ENCODE measurements at places on chromosomes 13 and 19.

GRCh38 chr13:76745261-76746200 is 140.7 kb downstream of the KCTD12 start:
- peak; percentile 16 for DNase-seq

GRCh38 chr19:44551850-44552249 is 22.4 kb upstream of the CEACAM20 start:
- no peak for DNase-seq

- DNase-seq, result no peak
Observed at GRCh38 chr19:11079999-11080398, 9.3 kb upstream of the LDLR start.

DNA sequence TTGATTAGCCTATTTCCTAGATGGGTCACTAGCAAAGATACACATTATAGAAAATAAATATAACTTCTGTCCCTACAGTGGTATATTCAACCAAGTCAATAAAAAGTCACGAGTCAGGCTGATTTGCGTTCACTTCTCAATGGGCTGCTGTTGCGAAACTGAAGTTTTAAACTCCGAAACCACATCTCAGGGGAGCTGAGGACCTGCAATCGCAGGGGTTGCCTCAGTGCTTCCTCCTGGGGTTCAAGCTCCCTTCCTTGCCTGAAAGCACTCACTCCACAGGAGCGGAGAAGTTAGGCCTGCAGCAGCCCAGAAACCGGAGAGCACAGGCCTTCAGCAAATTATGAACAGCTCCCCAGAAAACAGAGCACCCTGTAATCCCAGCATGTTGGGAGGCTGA is 39.6 kb downstream of the RAB20 start:
- no peak for DNase-seq

GRCh38 chr19:38793177-38793576 is 4.2 kb downstream of the LGALS7B start:
- no peak for DNase-seq

GRCh38 chr13:75670496-75670895 is 34.4 kb downstream of the LMO7 start:
- no peak for DNase-seq

- DNase-seq, result no peak
Observed at GRCh38 chr13:34749046-34749445, 193.0 kb upstream of the NBEA start.

- DNase-seq, result no peak
Observed at GRCh38 chr13:65985612-65986011, 1244.5 kb downstream of the PCDH9 start.

GRCh38 chr13:71474936-71475335 is 392.1 kb downstream of the DACH1 start:
- no peak for DNase-seq

DNA sequence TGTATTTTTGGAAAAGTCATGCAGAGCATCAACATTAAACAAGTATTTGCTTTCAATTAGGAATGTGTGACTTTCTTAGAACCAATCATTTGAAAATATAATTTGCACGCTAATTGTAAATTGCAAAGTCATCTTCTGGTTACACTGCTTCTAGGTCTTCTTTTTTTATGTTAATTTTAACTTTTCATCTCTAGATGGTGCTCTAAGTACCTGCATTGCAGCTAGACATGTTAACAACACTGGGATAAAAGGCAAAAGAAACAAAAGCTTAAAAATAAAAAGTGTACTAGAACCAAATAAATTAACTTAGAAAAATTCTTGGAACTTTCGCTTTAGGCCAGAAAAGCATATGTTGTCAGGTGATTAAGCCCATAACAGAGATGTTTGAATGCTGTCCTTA is 2758.2 kb downstream of the PCDH9 start:
- DNase-seq, result peak; percentile 36

- peak; percentile 48 for DNase-seq
Observed at GRCh38 chr13:21987793-21988192, 316.9 kb downstream of the FGF9 start.

GRCh38 chr13:106477303-106477702 is 58.2 kb downstream of the EFNB2 start:
- DNase-seq, result no peak

GRCh38 chr19:40691421-40692211 is 1.2 kb upstream of the NUMBL start:
- DNase-seq, result peak; percentile 64

- no peak for DNase-seq
Observed at GRCh38 chr19:33239223-33239975, 13.7 kb upstream of the SLC7A10 start.

DNA sequence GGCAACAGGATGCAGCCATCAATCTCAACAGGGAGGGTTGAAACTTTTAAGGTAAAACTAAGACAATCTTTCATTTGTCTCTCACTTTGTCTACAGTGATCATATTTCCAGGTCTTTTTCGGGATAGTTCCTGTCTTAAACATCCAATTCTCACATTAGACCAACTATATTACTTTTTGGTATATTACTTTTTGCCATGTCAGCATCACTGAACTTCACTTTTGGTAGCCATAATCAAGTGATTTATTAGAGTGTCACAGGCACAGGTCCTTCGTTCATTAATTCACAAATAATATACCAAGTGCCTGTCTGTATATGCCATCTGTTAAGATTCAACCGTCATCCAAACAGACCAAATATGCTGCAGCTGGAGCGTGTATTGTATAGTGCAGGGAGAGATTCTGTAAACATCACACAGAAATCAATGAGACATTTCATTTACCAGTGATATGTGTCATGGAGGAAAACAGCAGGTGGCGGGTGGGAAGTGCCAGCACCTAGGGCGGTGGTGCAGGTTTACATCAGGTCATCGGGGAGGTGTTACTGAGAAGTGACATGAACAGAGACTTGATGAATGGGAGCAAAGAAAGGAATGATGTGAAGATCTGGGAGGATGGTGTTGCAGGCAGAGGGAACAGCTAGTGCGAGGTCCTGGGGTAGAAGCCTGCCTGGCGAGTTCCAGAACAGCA is 24.9 kb downstream of the ARHGEF7 start:
- DNase-seq, result no peak

- DNase-seq, result no peak
Observed at GRCh38 chr13:78881054-78881453, 222.1 kb upstream of the OBI1 start.

DNA sequence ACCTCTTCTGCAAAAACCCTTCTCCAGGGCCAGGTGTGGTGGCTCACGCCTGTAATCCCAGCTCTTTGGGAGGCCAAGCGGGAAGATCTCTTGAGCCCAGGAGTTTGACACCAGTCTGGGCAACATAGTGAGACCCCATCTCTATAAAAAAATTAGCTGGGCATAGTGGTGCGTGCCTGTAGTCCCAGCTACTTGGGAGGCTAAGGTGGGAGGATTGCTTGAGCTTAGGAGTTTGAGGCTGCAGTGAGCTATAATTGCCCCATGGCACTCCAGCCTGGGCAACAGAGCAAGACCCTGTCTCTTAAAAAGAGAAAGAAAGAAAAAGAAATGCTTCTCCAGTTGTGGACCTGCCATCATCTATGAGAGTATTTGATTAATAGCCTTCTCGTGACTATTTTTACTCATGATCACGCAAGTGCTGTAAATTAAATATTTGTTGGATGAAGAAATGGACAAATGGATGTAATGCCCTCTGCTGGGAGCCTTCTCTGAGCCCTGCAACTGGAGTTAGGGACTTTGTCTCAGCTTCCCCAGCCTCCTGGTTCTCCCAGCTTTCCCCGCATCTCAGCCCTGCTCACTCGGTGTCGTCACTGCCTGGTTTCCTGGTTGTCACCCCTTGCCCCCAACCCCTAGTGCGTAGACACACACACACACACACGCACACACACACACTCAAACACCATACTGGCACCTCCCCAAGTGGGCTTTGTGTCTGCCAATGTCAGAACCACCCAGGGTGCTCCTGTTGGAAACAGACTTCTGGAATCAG is 12.2 kb downstream of the WIZ start:
- no peak for DNase-seq

DNA sequence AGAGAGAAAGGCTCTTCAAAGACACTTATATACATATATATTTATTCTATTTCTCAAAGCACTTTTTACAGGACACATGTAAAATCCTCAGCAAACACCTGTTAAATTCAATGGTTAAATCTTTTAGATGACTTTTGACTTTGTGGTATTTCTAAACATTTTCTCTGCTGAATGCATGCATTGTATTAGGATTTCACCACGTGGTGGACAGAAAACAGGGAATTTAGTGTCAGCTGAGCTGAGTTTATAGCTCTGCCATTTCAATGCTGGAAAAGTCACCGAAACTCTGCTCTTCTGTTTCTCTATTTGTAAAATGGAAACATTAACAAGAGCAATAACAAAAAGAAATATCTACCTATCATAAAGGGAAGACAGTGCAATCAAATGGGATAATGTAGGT is 375.6 kb downstream of the ENOX1 start:
- DNase-seq, result no peak

GRCh38 chr13:113001241-113002140 is 32.5 kb downstream of the MCF2L start:
- DNase-seq, result no peak

DNA sequence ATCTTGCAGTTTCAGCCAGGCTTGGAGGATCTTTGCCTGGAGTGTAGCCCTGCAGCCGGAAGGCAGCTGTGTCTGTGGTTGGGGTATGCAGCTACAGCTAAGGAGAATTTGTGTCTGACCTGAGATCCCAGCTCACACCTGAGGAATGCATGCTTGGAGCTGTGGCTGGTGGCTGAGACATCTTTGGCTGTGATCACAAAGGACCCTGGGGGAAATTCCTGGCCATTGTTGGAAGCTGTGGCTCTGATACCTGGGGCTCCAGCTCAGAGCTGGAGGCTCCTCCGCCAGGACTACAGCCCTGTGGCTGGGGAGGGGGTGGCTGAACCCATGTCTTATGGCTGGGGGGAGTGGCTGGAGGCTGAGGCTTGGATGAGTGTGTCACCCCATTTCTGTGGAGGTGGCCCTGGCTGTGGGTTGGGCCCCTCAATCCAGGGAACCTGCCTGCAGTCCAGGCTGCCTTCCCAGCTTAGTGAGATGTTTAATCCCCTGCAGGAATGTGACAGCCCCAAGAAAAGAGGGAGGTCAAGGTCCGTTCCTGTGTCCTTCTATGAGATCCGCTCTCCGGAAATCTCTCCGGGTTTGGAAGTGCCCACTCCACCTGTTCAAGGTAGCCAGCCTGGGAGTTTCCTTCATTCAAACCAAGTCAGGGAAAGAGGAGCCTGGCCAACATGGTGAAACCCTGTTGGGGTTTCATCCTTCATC is 27.6 kb downstream of the ARHGEF18 start:
- no peak for DNase-seq

GRCh38 chr13:20405691-20406090 is 120.0 kb downstream of the CRYL1 start:
- DNase-seq, result no peak

Data from hematopoietic multipotent progenitor cell treated with erythropoietin and hydrocortisone succinate and interleukin-3 and kit ligand, for 8 days (in vitro differentiated cells).